ENCODE measurements at places on chromosomes 2 and 18. TPM values are rescaled to one million over a fixed set of nuclear protein-coding genes. Genes with fewer than 3 reads are reported as not detected.

GRCh38 chr18:35852786-35853185 lies 119.7 kb upstream of the RMP24 start:
- no peak overlapping the region for H3K4me3 ChIP-seq
- H3K36me3 ChIP-seq: no peaks in the 10 kb centered on the region
- H3K27ac ChIP-seq: no peak overlapping the region
- H3K27me3 ChIP-seq: no peaks in the 10 kb centered on the region
- no peak for DNase-seq

DNA sequence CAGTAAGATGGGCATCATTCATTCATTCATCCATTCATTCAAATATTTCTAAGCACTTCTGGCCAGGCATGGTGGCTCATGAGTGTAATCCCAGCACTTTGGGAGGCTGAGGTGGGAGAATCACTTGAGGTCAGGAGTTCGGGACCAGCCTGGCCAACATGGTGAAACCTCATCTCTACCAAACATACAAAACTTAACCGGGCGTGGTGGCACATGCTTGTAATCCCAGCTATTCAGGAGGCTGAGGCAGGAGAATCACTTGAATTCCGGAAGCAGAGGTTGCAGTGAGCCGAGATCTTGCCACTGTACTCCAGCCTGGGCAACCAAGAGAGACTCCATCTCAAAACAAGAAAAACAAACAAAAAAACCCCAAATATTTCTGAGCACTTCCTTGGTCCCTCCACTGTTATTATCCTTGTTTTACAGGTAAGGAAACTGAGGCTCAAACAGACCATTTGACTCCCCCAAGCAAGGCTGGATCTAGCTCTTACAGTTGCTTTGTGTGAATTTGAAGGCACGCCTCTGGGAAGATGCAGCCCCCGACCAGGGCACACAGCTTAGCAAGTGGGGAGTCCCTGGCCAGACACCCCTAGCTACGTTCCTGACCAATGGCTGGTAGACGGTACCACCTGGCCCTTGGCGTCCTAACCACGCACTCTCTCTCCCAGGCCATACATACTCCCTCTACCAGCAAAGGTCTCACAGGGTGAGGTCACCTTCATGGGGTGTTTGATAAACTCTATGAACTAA lies 50.6 kb upstream of the ODC1 start:
- no peaks in the 10 kb centered on the region for H3K27me3 ChIP-seq
- no peaks in the 10 kb centered on the region for H3K36me3 ChIP-seq
- no peaks in the 10 kb centered on the region for H3K4me1 ChIP-seq

Gene CREG2
- total RNA-seq: 0.69 TPM

DNA sequence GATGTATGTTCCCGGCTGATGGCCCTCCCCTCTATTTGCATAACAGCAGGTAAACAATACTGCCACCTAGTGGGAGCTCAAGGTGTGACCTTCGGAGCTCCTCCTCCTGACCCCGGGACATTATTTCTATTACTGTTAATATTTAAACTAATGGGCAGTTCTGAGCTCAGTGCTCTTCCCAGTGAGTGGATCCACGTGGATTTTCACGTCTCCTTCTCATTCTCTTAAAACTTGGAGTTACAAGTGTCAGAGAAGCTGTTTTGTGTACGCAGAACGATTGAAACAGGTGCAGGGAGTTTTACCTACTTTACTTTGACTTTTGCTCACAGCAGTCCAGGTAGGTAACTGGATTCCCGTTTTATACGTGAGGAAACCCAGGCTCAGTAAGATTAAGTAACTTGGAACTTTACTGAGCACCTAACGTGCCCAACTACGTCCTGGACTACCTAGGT lies 127.3 kb downstream of the PRKCE start:
- no peak overlapping the region for H3K27ac ChIP-seq
- peak overlapping the region; percentile 21 for H3K4me3 ChIP-seq
- H3K36me3 ChIP-seq: no peaks in the 10 kb centered on the region

DNA sequence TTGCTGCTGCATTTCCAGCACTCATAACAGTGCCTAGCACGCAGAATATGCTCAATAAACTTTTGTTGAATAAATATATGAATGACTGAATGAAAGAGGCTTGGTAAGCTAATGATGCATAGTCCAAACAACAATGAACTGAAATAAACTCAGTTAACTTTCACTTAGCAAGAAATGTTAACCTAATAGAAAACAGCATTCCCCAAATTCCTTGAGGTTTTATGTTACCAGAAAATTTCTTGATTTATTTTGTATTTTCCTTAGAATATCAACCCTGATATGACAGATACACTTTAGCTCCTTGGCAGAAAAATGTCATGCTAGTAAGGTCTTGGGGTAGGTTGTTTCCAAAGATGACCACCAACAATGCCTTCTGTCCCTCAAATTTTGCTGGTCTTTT lies 217.4 kb downstream of the KCNE4 start:
- H3K4me1 ChIP-seq: no peaks in the 10 kb centered on the region
- no peak overlapping the region for H3K27ac ChIP-seq
- no peaks in the 10 kb centered on the region for H3K36me3 ChIP-seq
- H3K4me3 ChIP-seq: no peak overlapping the region

All from kidney (tissue), 22 donors.